ENCODE measurements at places on chromosomes 5 and 9. TPM values are rescaled to one million over a fixed set of nuclear protein-coding genes. Genes with fewer than 3 reads are reported as not detected.

The CARTPT gene
- 1.4 TPM for polyA plus RNA-seq

The CDH9 gene
- 0.39 TPM for polyA plus RNA-seq

The SGCD gene
- 0.97 TPM for polyA plus RNA-seq

The ENTPD2 gene
- polyA plus RNA-seq, result 5.5 TPM

The C7 gene
- polyA plus RNA-seq, result 111 TPM

The GGTA1 gene
- 7.0 TPM for polyA plus RNA-seq

GRCh38 chr5:136222580-136223235 lies 29.7 kb upstream of the SMIM32 start:
- peak; percentile 18 for DNase-seq
- no peak overlapping the region for H3K4me3 ChIP-seq
- no peak overlapping the region for H3K27ac ChIP-seq
- H3K4me1 ChIP-seq, result peaks cover 8% of the 10 kb centered on the region
- no peaks in the 10 kb centered on the region for H3K36me3 ChIP-seq
- H3K27me3 ChIP-seq, result no peaks in the 10 kb centered on the region

GRCh38 chr9:126457175-126457547 lies 130.5 kb downstream of the MVB12B start:
- no peaks in the 10 kb centered on the region for H3K4me1 ChIP-seq
- no peak overlapping the region for H3K27ac ChIP-seq
- peaks cover 53% of the 10 kb centered on the region for H3K36me3 ChIP-seq

- DNase-seq, result no peak
- H3K4me1 ChIP-seq, result no peaks in the 10 kb centered on the region
- H3K27ac ChIP-seq, result no peak overlapping the region
- H3K27me3 ChIP-seq, result no peaks in the 10 kb centered on the region
- H3K4me3 ChIP-seq, result no peak overlapping the region
Measured at GRCh38 chr5:170383227-170383626, 5.9 kb downstream of the KCNMB1 start.

- no peak overlapping the region for H3K4me3 ChIP-seq
- no peaks in the 10 kb centered on the region for H3K27me3 ChIP-seq
- H3K27ac ChIP-seq, result no peak overlapping the region
- DNase-seq, result no peak
- H3K4me1 ChIP-seq, result no peaks in the 10 kb centered on the region
- H3K36me3 ChIP-seq, result peaks cover 6% of the 10 kb centered on the region
Measured at GRCh38 chr5:84088996-84089395, 295.7 kb downstream of the EDIL3 start.

- H3K4me3 ChIP-seq, result no peak overlapping the region
- no peak overlapping the region for H3K27ac ChIP-seq
- H3K4me1 ChIP-seq, result peaks cover 3% of the 10 kb centered on the region
- no peaks in the 10 kb centered on the region for H3K27me3 ChIP-seq
Measured at GRCh38 chr5:57887851-57888621, 405.4 kb upstream of the ACTBL2 start.

GRCh38 chr9:123063177-123063598 lies 29.7 kb downstream of the GPR21 start:
- no peaks in the 10 kb centered on the region for H3K4me1 ChIP-seq
- H3K4me3 ChIP-seq, result no peak overlapping the region
- DNase-seq, result no peak
- H3K27ac ChIP-seq, result no peak overlapping the region
- H3K36me3 ChIP-seq, result peaks cover 3% of the 10 kb centered on the region
- H3K27me3 ChIP-seq, result no peaks in the 10 kb centered on the region

- H3K36me3 ChIP-seq, result no peaks in the 10 kb centered on the region
- H3K27me3 ChIP-seq, result no peaks in the 10 kb centered on the region
- DNase-seq, result no peak
- no peak overlapping the region for H3K4me3 ChIP-seq
- no peak overlapping the region for H3K27ac ChIP-seq
Measured at GRCh38 chr5:17794201-17794600, 159.9 kb downstream of the TAF11L14 start.

- DNase-seq, result no peak
- no peaks in the 10 kb centered on the region for H3K36me3 ChIP-seq
- H3K4me3 ChIP-seq, result no peak overlapping the region
- H3K4me1 ChIP-seq, result no peaks in the 10 kb centered on the region
- H3K27me3 ChIP-seq, result no peaks in the 10 kb centered on the region
- H3K27ac ChIP-seq, result no peak overlapping the region
Measured at GRCh38 chr5:127988146-127988760, 95.3 kb upstream of the SLC12A2 start.

DNA sequence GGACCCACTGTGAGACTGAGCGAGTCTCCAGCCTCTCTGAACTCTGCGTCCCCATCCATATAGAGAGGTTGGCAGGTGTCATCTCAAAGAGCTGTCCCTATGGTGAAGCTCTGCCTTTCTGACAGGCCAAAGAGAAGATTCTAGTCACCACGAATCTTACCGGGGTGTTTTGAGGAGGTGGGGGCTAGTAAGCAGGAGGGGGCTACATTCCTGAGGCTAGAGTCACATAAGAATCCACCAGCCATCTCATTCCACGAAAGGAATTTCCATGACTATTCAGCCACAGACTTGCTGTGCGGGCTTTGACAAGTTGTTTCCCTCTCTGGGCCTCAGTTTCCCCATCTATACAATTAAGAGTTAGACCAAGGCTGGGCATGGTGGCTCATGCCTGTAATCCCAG lies 16.3 kb downstream of the PDGFRB start:
- peaks cover 15% of the 10 kb centered on the region for H3K36me3 ChIP-seq
- no peak for DNase-seq
- H3K27ac ChIP-seq, result peak overlapping the region; percentile 80
- no peak overlapping the region for H3K4me3 ChIP-seq
- H3K27me3 ChIP-seq, result no peaks in the 10 kb centered on the region
- no peaks in the 10 kb centered on the region for H3K4me1 ChIP-seq

DNA sequence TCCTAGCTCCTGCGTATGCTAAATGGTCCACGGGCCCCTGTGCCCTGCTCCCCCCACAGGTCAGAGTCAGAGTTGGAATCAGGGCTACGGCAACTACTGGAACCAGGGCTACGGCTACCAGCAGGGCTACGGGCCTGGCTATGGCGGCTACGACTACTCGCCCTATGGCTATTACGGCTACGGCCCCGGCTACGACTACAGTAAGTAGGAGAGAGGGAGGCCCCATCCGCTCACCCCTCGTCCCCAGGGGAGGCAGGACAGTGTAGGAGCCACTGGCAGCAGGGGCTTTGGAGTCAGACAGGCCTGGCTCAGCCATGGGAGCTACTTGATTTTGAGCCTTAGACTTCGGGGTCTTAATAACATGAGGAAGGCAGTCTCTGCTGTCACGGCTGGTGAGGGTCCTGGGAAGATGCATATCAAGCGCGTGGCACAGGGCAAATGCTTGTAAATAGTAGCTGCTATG lies 5.8 kb downstream of the HNRNPAB start:
- peaks cover 84% of the 10 kb centered on the region for H3K36me3 ChIP-seq
- DNase-seq, result no peak
- peaks cover 78% of the 10 kb centered on the region for H3K4me1 ChIP-seq
- H3K27ac ChIP-seq, result peak overlapping the region; percentile 76
- no peak overlapping the region for H3K4me3 ChIP-seq

DNA sequence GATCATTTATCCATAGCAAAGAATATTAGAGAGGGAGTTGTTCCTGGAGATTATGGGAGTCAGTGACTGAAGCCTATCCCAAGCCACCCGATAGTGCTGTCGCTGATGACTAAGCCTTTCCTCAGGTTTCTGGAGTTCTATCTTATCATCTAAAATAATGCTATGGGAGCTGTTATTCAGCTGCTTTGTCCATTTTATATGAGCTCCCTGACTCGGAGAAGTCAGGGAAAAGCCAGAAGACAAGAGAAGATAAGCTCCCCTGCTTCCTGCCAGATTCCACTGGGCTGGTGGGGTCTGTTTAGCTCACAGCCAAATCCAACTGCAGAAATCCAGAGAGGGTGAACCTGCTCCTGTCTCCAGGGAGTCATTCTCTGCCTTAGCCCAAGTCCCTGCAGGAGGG lies 148.2 kb downstream of the DROSHA start:
- no peaks in the 10 kb centered on the region for H3K4me1 ChIP-seq
- H3K36me3 ChIP-seq, result no peaks in the 10 kb centered on the region
- no peak overlapping the region for H3K27ac ChIP-seq
- DNase-seq, result no peak

- DNase-seq, result no peak
- H3K27me3 ChIP-seq, result no peaks in the 10 kb centered on the region
- H3K36me3 ChIP-seq, result no peaks in the 10 kb centered on the region
- H3K27ac ChIP-seq, result no peak overlapping the region
- no peak overlapping the region for H3K4me3 ChIP-seq
Measured at GRCh38 chr5:95304711-95305110, 19.8 kb upstream of the MCTP1 start.

- no peaks in the 10 kb centered on the region for H3K36me3 ChIP-seq
- no peak within 1 kb of the TSS for H3K27ac ChIP-seq
- no peak within 1 kb of the TSS for H3K4me3 ChIP-seq
- no peaks in the 10 kb centered on the region for H3K4me1 ChIP-seq
- no peaks in the 10 kb centered on the region for H3K27me3 ChIP-seq
Measured at GRCh38 chr5:162067655-162068411, at the start of gene GABRG2. Gene GABRG2 (plus strand): TSS chr5:162067773. CDS start chr5:162068000, 227 bp downstream.

- H3K4me3 ChIP-seq, result no peak overlapping the region
- no peak overlapping the region for H3K27ac ChIP-seq
- H3K4me1 ChIP-seq, result no peaks in the 10 kb centered on the region
- H3K36me3 ChIP-seq, result no peaks in the 10 kb centered on the region
- DNase-seq, result no peak
- H3K27me3 ChIP-seq, result no peaks in the 10 kb centered on the region
Measured at GRCh38 chr9:2936221-2936620, 92.3 kb upstream of the PUM3 start.
